ENCODE measurements at places on chromosomes 1 and 21. TPM values are rescaled to one million over a fixed set of nuclear protein-coding genes. Genes with fewer than 3 reads are reported as not detected.

Gene SYT14
- not detected for total RNA-seq

Gene CPLANE2
- 2.2 TPM for total RNA-seq

GRCh38 chr1:151967091-151967490, 26.6 kb downstream of the S100A10 start:
- H3K36me3 ChIP-seq, result no peaks in the 10 kb centered on the region
- DNase-seq, result no peak
- peaks cover 14% of the 10 kb centered on the region for H3K4me1 ChIP-seq

GRCh38 chr1:9164532-9164900, 35.6 kb upstream of the GPR157 start:
- no peaks in the 10 kb centered on the region for H3K27me3 ChIP-seq
- H3K4me1 ChIP-seq, result peaks cover 9% of the 10 kb centered on the region
- no peak overlapping the region for H3K4me3 ChIP-seq
- DNase-seq, result no peak

GRCh38 chr1:111399792-111400610, 27.5 kb downstream of the OVGP1 start:
- H3K27ac ChIP-seq, result no peak overlapping the region
- no peaks in the 10 kb centered on the region for H3K27me3 ChIP-seq
- DNase-seq, result no peak
- peaks cover 9% of the 10 kb centered on the region for H3K4me1 ChIP-seq
- H3K36me3 ChIP-seq, result peaks cover 1% of the 10 kb centered on the region

- no peaks in the 10 kb centered on the region for H3K27me3 ChIP-seq
- peaks cover 16% of the 10 kb centered on the region for H3K4me1 ChIP-seq
- no peak for DNase-seq
- peaks cover 13% of the 10 kb centered on the region for H3K36me3 ChIP-seq
- no peak overlapping the region for H3K27ac ChIP-seq
These were observed 7.0 kb upstream of the C1orf116 start for GRCh38 chr1:207039380-207040180.
